ENCODE measurements at places on chromosomes 7 and 10.
A peak's percentile ranks its signal among the peaks of the same experiment; 100 is the strongest.

DNA sequence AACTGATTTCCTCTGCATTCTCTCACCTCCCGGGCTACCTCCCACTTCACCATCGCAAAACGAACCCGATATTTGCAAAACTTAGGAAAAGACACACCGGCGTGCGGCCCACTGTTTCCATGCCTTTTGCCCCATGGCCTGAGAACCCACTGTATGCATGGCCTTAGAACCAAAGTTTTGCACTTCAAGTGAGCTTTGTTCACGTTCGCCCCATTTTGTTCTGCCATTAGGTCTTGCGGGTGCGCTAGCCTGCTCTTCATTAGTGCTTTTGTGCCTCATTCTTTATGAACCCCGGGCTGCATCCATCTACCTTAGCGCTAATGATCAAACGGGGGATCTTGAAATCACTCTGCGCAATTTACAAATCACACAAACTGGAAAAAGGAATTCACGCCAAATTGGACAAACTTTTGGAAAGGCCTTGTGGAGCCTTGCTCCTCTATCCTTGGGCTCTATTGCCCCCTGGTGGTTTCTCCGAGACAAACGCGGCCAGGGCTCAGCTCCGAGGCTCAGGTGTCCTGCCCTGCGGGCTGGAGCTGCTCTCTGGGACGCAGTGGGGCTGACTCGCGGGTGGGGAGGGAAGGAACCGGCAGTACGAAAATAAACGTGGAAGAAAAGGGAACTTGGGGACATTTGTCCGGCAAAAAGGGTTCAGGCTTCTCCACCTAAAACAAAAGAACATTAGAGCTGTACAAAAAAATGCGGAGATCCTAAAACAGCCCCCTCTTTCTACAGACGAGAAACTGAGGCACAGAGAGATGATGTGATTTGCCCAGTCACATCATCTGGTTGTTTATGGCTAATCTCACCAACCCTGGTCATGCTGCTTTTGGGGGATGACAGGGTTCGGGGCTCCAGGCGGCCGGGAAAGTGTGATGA is 300.4 kb upstream of the NFE2L3 start:
- DNase-seq = peak; percentile 69

DNA sequence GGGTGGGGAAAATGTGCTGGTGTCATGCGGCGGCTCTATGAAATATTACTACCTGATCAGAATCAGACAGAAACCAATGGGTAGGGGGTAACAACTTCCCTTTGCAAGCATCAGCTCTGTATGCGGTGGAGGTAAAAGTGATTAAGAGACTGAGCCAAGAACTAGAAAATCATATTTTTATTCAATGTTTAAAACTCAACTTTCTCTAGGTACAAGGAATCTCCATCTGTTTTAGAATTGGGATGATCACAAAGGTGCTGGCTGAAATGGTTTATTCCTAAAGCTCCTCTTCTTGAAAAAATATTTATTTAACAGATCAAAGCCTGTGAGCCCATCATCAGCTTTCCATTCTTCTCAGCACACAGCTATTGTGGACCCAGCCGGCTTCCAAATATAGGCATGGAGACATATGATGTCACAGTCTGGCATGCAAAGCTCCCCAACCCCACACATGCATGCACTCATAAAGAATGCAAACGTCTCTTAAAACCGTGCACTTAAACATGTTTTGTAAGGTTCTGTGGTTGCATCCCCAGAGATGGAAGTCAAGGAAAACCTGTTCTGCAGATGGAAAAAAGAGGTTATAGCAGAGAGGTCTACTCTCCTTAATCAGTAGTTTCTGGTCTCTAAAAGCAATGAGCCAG is 126.0 kb downstream of the SKIDA1 start:
- DNase-seq = peak; percentile 69

- peak; percentile 27 for DNase-seq
These were observed 128.0 kb downstream of the MAD1L1 start for GRCh38 chr7:2104716-2105115.

GRCh38 chr7:33039257-33039902 is 23.2 kb downstream of the NT5C3A start:
- no peak for DNase-seq

DNA sequence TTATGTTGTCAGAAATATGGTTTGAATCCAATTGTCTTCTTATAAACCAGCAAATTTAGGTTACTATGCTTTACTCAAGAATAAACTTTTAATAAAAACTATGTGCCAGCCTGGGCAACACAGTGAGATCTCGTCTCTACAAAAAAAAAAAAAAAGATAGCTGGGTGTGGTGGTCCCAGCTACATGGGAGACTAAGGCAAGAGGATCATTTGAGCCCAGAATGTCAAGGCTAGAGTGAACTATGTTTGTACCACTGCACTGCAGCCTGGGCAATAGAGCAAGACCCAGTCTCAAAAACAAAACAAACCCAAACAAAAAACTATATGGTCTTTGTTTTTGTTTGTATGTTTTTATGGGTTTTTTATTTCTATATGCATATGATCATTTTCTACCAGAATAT is 7.5 kb upstream of the ARHGAP12 start:
- DNase-seq = no peak

GRCh38 chr10:86446440-86446839 is 75.2 kb downstream of the WAPL start:
- no peak for DNase-seq

GRCh38 chr10:116017405-116017804 is 255.6 kb downstream of the GFRA1 start:
- DNase-seq = no peak

GRCh38 chr7:82057476-82057875 is 287.6 kb upstream of the HGF start:
- DNase-seq = no peak

DNA sequence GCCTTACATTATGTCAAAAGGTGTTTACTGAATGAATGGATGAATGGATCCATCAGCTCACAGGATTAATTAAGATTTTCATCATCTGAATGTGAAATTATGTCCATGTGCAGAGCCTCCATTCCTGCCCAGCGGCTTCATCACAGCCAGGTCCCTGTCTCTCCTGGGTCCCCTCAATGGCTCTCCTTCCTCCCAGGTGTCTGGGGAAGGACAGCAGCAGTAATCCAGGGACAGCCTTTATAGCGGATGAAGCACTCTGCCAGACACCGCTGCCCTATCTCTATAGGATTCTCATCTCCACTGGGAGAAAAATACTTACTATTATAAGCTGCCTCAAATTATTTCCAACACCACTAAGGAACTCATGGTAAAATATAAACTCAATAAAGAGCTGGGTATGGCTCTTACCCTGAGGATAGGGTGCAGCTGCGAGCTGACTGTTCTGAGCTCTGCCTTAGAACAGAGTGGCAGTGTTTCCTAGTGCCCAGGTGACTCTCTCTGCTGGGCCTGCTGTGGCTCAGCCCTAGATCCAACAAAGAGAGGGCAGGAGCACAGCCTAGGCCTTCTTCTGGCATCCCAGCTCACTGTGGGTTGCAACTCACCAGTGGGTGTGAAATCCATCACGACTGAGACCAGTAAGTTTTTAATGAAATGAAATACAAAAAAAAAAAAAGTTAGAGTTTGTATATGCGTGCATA is 38.3 kb downstream of the GPRIN2 start:
- DNase-seq = no peak

DNA sequence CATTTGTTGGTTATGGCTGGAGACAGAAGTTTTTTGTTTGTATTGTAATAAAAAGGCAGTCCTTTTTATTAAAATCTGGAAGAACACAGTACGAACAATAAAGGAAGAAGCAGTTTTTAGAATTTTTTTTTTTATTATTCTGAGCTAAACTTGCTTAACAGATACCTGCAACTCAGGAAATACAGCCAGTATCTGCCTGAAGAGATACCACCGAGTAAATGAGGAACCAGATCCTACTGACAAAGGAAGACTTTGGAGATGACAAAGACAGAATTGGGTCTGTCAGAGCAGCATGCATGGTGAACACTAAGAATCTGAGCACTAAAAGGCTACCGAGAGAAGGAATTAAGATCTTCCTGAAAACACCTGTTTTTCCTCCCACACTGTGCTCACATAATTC is 1335.9 kb upstream of the SORCS1 start:
- no peak for DNase-seq

GRCh38 chr10:62047960-62048383 is 146.5 kb downstream of the ARID5B start:
- no peak for DNase-seq

GRCh38 chr10:46096909-46097575 is 51.0 kb upstream of the MSMB start:
- no peak for DNase-seq

- peak; percentile 39 for DNase-seq
These were observed 527 bp downstream of the AKR1B1 start for GRCh38 chr7:134458341-134458805.

DNA sequence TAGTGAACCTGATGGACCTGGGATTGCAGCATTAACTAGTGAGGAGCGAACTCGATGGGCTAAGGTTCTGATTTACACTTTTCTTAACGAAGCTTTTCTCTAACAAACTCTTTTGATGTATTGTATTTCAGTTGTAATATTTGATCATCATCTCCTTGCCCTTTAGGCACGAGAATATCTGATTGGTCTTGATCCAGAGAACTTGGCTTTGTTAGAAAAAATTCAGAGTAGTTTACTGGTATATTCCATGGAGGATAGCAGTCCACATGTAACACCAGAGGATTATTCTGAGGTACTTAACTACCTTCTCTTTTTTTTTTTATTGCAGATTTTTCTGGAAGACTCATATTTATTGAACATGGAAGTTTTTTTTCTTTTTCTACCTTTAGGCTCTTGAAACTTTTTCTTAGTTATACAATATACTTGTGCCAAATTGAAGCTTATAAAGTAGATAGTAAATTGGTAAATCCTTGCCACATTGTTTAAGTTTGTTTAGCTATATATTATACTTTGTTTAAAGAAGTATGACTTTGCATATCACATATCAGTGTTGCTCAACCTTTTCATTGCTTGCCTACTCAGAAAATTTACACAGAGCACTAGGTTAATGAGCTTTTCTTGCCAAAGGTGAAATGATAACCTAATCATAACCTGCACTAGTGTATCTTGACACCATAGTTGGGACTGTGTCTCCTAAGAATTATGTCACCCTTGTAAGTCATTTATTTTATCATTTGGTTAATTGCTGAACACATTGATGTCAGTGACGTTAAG is 30.4 kb downstream of the CROT start:
- DNase-seq = no peak

- peak; percentile 65 for DNase-seq
These were observed 52.8 kb upstream of the SEC61G start for GRCh38 chr7:54811846-54812254.

- DNase-seq = no peak
These were observed 186.7 kb downstream of the SLC25A13 start for GRCh38 chr7:96135241-96135640.

GRCh38 chr7:80224415-80224814 is 89.8 kb downstream of the GNAI1 start:
- no peak for DNase-seq

GRCh38 chr10:44995914-44996669 is 4.6 kb upstream of the ZNF22 start:
- DNase-seq = peak; percentile 91

DNA sequence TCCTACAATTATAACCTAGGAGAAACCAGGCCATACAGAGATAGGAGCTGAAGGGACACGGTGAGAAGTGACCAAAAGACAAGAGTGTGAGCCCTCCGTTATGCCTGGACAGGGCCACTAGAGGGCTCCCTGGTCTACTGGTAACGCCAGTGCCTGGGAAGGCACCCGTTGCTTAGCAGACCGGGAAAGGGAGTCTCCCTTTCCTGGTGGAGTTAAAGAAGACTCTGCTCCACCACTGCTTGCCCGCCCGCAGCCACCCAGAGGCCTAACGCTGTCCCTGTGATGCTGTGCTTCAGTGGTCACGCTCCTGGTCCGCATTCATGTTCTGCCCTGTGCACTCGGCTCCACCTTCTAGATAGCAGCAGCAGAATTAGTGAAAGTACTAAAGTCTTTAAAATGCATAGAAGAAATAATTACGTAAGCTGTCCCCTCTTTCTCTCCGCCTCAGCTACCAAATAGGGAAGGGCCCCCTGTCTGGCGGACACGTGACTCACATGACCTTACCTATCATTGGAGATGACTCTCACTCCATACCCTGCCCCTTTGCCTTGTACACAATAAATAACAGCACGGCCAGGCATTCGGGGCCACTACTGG is 34.8 kb downstream of the GRID2IP start:
- peak; percentile 73 for DNase-seq

- DNase-seq = no peak
These were observed 82.7 kb downstream of the RAMP3 start for GRCh38 chr7:45240273-45240771.

DNA sequence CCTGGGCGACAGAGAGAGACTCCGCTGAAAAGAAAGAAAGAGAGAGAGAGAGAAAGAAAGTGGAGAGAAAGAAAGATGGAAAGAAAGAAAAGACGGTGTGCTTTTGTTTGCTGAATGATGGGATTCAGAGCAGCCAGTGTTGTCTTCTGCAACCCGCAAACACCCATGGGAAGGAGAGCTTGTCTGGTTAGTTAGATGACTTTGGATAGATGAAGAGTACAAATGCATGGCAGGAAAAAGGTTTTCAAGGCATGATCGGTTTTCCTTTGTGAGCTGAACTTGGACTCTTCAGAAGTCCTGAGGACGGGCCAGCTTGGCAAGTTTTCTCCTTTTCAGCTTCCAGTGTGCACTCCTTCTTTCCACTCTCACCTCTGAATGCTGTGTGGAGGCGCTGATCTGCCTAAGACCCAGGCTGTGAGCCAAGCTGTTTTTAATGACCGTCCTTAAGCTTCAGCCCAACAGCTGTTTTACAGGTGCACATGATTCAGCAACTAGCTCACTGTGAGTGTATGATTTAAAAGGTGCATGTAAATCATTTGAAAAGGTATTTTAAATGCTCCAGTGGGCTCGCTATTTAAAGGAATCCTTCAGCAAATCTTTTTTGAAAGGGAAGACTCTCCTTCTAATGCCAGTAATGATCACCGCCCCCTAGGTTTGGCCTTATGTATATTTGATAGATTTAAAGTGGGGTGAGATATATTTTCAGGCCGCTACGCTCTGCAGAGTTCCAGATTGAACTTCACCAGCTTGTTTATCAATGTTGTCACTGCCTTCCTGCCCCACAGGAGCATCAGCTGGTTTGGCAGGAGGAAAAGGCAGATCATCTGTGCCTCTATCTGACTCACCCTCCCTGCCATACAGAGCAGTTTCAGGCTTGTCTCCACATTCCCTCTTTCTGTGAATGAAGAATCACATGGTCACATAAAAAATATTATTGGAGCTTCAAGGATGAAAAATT is 115.0 kb downstream of the PLXDC2 start:
- peak; percentile 41 for DNase-seq

GRCh38 chr7:37411444-37412034 is 37.1 kb downstream of the ELMO1 start:
- no peak for DNase-seq
